ENCODE measurements at places on chromosomes 6 and 20. TPM values are rescaled to one million over a fixed set of nuclear protein-coding genes. Genes with fewer than 3 reads are reported as not detected.

The SLC12A5 gene
- 120 TPM for polyA plus RNA-seq

The IL20RA gene
- 8.1 TPM for polyA plus RNA-seq

The B4GALT5 gene
- polyA plus RNA-seq: 77.7 TPM

The SPATS1 gene
- polyA plus RNA-seq: 0.15 TPM

The LINC00237 gene
- not detected for polyA plus RNA-seq

The KHDC1L gene
- not detected for polyA plus RNA-seq

The PHF3 gene
- polyA plus RNA-seq: 9.7 TPM

The KIF6 gene
- 2.0 TPM for polyA plus RNA-seq

The MEP1A gene
- 0.03 TPM for polyA plus RNA-seq

The CNBD2 gene
- polyA plus RNA-seq: 23.3 TPM

The COL11A2 gene
- 1.7 TPM for polyA plus RNA-seq

The RBM12 gene
- 13.1 TPM for polyA plus RNA-seq

The EDN3 gene
- polyA plus RNA-seq: 0.17 TPM

The PCSK2 gene
- polyA plus RNA-seq: 15.0 TPM

The SEC63 gene
- polyA plus RNA-seq: 68.1 TPM
